ENCODE measurements at places on chromosomes 6 and 20.

- DNase-seq, result no peak
Measured at GRCh38 chr20:24772667-24773066, 176.4 kb upstream of the CST7 start.

GRCh38 chr6:74550821-74551220 is 655.0 kb downstream of the COL12A1 start:
- no peak for DNase-seq

- DNase-seq, result no peak
Measured at GRCh38 chr6:15906420-15907016, 222.4 kb upstream of the MYLIP start.

GRCh38 chr20:48815537-48815936 is 12.3 kb downstream of the PREX1 start:
- DNase-seq, result no peak

GRCh38 chr6:124560873-124561567 is 401.2 kb upstream of the RNF217 start:
- no peak for DNase-seq

GRCh38 chr6:135030532-135031178 is 24.0 kb downstream of the HBS1L start:
- DNase-seq, result no peak

- DNase-seq, result no peak
Measured at GRCh38 chr6:143746202-143747119, 68.7 kb downstream of the PHACTR2 start.

GRCh38 chr6:28814032-28814976 is 109.5 kb downstream of the TRIM27 start:
- DNase-seq, result no peak

- no peak for DNase-seq
Measured at GRCh38 chr20:34163307-34163706, 51.3 kb upstream of the EIF2S2 start.

DNA sequence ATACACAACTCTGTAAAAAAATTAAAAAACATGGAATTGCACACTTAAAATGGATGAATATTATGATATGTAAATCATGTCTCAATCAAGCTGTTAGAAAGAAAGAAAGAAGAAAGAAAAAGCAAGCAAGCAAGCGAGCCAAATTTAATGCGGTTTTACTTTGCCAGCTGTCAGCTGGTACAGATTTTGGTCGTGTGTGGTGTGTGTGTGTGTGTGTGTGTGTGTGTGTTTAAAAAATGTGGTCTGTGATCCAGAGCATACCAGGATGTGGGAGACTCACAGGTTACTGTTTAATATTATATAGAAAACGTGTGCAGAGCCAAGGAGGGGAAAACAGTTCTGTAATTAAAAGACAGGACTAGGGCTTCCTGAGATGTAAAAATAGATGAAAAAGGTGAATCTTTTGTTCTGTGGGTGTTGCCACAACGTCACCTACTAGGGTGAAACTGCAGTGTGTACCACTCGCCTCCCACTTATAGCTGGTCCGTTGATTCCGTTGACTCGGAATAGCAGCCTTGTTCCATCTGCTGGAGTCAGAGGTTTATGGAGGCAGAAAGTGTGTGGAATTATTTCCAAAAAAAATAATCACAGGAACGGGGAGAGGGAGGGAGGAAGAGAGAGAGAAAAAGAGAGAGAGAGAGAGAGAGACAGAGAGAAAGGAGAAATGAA is 197.7 kb downstream of the BCAS1 start:
- DNase-seq, result peak; percentile 30

- no peak for DNase-seq
Measured at GRCh38 chr6:32337186-32337805, 34.4 kb downstream of the TSBP1 start.

GRCh38 chr6:36912586-36912985 is 26.8 kb downstream of the C6orf89 start:
- peak; percentile 88 for DNase-seq

GRCh38 chr6:5767471-5767870 is 239.3 kb downstream of the NRN1 start:
- DNase-seq, result no peak

DNA sequence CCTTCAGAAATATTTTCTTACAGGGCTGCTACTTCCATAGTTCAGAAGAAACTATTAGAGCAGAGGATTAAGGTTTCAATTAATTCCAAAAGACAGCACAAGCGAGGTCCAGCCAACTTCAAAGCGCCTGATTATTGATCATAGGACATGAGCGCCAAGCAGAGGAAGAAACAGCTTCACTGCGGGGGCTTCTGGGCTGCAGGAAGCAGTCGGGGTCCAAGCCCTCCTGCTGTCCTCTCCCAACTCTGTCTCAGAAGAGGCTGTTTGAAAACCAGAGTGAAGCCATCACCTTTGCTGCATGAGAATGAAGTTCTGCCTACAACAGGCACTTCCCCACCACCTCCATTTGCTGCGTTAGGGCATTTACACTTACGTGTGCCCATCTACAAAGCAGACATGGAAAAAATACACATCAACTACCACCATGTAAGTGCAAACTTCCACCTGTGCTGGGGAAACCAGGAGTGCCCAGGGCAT is 23.9 kb downstream of the SUMO4 start:
- DNase-seq, result no peak

DNA sequence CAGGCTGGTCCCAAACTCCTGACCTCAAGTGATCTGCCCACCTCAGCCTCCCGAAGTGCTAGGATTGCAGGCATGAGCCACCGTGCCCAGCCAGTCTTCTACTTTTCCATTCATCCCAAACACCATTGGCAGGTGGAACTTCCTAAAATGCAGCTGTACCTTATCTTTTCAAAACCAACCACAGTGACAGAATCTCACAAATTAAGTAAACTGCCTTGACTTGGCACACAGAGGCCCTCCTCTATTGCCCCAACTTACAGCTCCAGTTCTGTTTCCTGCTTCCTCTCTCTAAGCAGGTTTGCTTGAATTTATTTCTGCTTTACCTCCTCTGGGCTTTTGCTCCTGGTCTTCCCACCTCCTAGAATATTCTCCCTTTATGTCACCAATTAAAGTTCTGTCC is 7.6 kb downstream of the MYB start:
- no peak for DNase-seq

GRCh38 chr6:67210450-67210849 is 1424.6 kb upstream of the ADGRB3 start:
- peak; percentile 60 for DNase-seq

- no peak for DNase-seq
Measured at GRCh38 chr6:39227476-39227875, 1.8 kb downstream of the KCNK5 start.

DNA sequence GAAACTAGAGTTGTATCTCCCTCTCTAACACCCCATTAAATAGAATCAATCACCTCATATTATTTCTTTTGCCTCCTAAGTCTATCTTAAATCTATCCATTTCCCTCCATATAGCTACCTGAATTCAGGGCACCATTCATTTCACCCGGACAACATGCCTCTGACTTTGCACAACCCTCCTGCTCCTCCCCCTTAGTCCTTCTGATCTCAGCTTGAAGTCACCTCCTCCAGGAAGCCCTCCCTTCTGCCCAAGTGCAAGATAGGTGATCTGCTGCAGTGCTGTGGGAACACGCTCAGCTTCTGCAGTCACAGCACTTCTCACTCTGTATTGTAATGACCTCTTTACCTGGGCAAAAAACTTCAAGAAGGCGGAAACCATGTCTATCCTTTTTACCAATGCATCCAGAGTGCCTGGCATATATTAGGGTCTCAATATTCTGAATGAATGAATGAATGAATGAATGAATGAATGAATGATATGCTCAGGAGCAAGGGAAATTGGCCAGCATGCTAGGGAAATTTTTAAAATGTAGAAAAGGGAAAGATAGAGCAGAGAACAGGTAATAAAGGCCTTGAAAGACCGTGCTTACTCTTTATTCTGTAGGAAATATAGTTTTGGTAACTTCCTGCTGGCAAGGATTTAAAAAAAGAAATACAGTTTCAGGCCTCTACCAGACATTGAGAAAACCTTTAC is 41.7 kb downstream of the MBOAT1 start:
- no peak for DNase-seq

DNA sequence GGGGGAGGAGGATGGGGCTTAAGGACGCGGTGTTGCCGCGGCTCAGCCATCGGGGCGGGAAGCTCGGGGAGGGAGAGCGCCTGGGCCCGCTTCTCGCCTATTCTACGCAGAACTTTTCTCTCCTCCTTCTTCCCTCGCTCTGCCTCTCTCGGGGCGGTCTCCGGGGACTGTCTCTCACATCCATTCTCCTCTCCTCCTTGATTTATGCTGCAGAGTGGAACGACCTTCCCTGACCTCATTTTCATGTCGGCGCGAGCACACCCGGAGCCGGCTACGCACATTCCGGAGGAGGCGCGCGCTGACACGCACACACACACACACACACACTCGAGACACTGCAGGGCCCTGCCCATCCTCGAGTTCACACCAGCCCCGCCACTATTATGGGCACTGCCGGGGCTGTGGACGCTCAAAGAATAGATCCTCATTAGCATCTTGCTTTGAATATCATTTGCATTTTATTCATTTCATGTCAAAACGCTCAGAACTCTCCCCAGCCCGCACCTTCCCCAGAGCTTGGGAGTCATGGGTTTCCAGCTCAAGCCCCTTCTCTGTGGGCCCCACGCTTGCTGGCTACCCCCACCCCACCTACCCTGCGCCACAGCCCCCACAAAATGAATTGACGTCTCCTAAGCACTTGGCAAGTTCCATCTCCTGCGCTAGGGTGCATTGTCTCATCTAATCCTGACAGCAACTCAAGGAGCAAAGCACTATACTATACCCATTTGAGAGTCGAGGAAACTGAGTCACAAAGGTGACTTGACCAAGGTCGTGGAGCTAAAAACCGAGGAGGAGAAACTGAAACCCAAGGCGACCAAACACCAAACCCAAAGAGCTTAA is 36.8 kb downstream of the NCR2 start:
- DNase-seq, result peak; percentile 24

DNA sequence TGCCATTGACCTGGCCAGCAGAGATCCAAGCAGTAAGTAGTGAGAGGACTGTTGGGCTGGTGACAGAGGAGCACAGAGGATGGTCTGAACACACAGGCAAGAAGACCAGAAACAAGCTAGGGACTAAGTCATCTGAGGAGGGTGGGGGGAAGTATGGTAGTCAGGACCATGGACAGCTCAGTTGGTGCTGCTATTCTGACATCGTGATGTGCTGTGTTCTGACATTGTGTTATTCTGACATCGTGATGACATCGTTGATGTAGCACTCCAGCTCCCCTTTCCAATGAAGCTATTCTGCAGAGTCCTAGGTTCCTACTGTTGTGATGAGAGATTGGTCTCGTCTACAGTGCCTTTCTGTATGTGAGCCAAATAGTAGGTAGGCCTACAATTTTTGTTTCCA is 28.7 kb downstream of the CFAP206 start:
- DNase-seq, result peak; percentile 72

- DNase-seq, result no peak
Measured at GRCh38 chr6:164889980-164890379, 419.4 kb downstream of the C6orf118 start.

GRCh38 chr6:167396068-167396658 is 71.3 kb downstream of the TTLL2 start:
- no peak for DNase-seq

DNA sequence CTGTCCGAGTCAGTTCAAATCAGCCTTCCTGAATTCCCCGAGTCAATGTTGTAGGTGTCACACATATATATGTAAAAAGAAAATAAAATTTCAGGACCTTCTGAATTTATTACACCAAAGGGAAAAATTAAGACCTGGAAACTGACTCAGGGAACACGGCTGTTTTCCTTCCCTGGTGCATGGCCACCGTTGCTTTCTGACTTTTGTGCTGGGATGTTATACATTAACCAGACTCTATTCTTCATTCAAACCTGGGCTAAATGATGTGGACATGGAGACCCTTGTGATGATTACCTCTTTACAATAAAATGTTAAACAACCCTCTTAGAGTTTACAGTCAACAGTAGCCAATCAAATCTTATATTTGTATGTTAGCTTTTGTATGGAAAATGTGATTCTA is 51.4 kb upstream of the PLEKHG1 start:
- DNase-seq, result no peak

GRCh38 chr6:53712078-53712477 is 46.5 kb upstream of the KLHL31 start:
- DNase-seq, result no peak

- no peak for DNase-seq
Measured at GRCh38 chr6:160388922-160389321, 40.7 kb downstream of the SLC22A3 start.

GRCh38 chr6:147000545-147001488 is 203.4 kb upstream of the STXBP5 start:
- DNase-seq, result peak; percentile 80
